CD4-positive, alpha-beta memory T cell (primary cell): ENCODE measurements at places on chromosomes 2 and 18. TPM values are rescaled to one million over a fixed set of nuclear protein-coding genes. Genes with fewer than 3 reads are reported as not detected.
A peak's percentile ranks its signal among the peaks of the same experiment; 100 is the strongest.

DNA sequence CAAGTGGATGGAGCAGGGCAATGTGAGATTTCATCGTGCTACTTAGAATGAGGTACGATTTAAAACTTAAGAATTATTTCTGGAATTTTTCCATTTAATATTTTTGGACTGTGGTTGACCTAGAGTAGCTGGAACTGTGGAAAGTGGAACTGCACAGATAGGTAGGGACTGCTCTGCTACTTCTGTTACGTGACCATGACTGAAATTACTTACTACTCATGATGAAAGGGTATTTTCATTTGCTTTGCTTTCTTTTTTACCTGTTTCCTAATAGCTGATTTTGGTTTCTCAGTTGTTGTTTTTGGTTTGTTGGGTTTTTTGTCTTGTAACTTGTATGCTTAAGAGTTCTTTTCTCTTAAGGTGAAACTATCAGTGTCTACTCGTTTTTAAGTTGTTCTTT lies 11.4 kb downstream of the UBE2E3 start:
- no peaks in the 10 kb centered on the region for H3K36me3 ChIP-seq
- no peak overlapping the region for H3K27ac ChIP-seq
- H3K27me3 ChIP-seq, result no peaks in the 10 kb centered on the region
- H3K4me3 ChIP-seq, result no peak overlapping the region

Gene COLEC11
- total RNA-seq, result not detected

- H3K4me3 ChIP-seq, result no peak overlapping the region
- no peaks in the 10 kb centered on the region for H3K36me3 ChIP-seq
- H3K4me1 ChIP-seq, result no peaks in the 10 kb centered on the region
- no peaks in the 10 kb centered on the region for H3K27me3 ChIP-seq
- H3K27ac ChIP-seq, result no peak overlapping the region
Observed at GRCh38 chr18:49892148-49892924, 79.0 kb upstream of the ACAA2 start.

DNA sequence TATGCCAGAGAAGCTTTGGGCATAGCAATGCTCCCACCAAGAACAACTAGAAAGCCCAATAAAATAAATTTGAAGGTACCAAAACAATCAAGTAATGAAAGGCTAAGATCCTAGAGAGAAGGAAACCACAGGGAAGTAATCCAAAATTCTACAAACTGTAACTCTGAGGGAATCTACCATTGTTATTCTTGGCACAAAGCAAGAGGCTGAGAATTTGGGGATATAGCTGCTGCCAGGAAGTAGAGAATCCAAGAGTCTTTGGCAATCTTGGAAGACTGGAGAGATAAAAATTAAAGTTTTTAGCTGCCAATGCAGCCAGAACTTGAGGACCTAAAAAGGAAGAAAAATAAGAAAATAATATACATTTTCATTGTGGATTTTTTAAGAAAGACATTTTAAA lies 68.5 kb downstream of the PIGN start:
- H3K36me3 ChIP-seq, result no peaks in the 10 kb centered on the region
- no peak for DNase-seq
- H3K4me1 ChIP-seq, result no peaks in the 10 kb centered on the region
- no peak overlapping the region for H3K27ac ChIP-seq
- no peak overlapping the region for H3K4me3 ChIP-seq

Gene RNF125
- total RNA-seq, result 40.3 TPM

- H3K4me3 ChIP-seq, result no peak overlapping the region
- H3K36me3 ChIP-seq, result no peaks in the 10 kb centered on the region
- H3K27ac ChIP-seq, result no peak overlapping the region
- DNase-seq, result no peak
- H3K4me1 ChIP-seq, result no peaks in the 10 kb centered on the region
Observed at GRCh38 chr2:45380131-45380836, 230.8 kb downstream of the SRBD1 start.

DNA sequence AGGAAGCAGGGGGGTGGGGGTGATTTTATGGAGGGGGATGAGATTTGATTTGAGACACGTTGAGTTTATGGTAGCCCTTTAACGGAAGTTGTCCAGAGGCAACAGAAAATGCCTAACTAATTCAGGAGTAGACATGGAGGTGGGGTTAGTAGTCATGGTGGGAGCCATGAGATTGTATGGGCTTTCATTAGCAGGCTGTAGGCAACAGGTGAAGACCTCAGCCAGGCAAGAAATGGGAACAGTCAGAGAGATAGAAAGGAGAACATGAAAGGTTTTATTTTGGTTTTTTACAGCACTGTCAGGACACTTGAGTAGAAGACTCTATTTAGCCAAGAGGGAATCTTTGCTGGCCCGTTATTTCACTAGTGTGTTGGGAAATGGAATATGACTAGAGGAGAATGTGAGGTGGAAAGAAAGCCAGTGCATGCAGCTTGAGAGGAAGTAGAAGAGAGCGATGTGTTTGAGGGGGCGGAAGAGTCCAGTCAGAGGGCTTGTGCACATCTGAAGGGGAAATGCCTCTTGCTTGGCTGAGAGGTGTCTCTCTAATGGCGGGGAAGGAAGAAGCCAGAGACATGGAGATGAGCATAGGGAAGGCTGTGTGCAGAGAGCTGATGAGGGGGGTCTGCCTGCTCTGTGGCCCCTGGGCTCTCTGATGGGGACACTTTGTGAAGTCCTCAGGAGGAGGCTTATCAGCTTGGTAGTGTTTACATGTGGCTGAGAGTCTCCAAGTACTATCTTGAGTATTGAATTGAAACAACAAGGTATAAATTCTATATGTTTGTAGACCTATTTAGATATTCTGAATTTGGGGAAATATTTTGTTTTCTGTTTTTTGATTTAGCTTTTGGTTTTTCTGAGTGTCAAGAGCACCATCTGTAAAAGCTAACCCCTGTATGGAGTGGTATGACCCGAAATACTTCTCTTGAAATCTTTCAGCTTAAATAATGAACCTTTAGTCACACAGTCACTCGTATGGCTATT lies 66.9 kb upstream of the ITM2C start:
- H3K36me3 ChIP-seq, result peaks cover 34% of the 10 kb centered on the region
- H3K4me3 ChIP-seq, result no peak overlapping the region
- peak overlapping the region; percentile 8 for H3K27ac ChIP-seq
- no peak for DNase-seq
- no peaks in the 10 kb centered on the region for H3K27me3 ChIP-seq
- peaks cover 64% of the 10 kb centered on the region for H3K4me1 ChIP-seq

Gene CCBE1
- total RNA-seq, result not detected

Gene ERBB4
- total RNA-seq, result not detected

Gene LIMS3
- 3.7 TPM for total RNA-seq

Gene TUBB8B
- not detected for total RNA-seq

GRCh38 chr2:200050921-200051610 lies 95.7 kb downstream of the MAIP1 start:
- no peaks in the 10 kb centered on the region for H3K36me3 ChIP-seq
- DNase-seq, result no peak
- H3K4me3 ChIP-seq, result no peak overlapping the region
- H3K27ac ChIP-seq, result no peak overlapping the region

GRCh38 chr2:177891533-177891932 lies 181.0 kb downstream of the PDE11A start:
- H3K36me3 ChIP-seq, result no peaks in the 10 kb centered on the region
- H3K4me3 ChIP-seq, result no peak overlapping the region
- no peak for DNase-seq
- no peaks in the 10 kb centered on the region for H3K27me3 ChIP-seq
- no peaks in the 10 kb centered on the region for H3K4me1 ChIP-seq

- no peaks in the 10 kb centered on the region for H3K36me3 ChIP-seq
- H3K4me1 ChIP-seq, result no peaks in the 10 kb centered on the region
- no peaks in the 10 kb centered on the region for H3K27me3 ChIP-seq
- DNase-seq, result no peak
Observed at GRCh38 chr2:13508671-13509070, 791.9 kb downstream of the TRIB2 start.

DNA sequence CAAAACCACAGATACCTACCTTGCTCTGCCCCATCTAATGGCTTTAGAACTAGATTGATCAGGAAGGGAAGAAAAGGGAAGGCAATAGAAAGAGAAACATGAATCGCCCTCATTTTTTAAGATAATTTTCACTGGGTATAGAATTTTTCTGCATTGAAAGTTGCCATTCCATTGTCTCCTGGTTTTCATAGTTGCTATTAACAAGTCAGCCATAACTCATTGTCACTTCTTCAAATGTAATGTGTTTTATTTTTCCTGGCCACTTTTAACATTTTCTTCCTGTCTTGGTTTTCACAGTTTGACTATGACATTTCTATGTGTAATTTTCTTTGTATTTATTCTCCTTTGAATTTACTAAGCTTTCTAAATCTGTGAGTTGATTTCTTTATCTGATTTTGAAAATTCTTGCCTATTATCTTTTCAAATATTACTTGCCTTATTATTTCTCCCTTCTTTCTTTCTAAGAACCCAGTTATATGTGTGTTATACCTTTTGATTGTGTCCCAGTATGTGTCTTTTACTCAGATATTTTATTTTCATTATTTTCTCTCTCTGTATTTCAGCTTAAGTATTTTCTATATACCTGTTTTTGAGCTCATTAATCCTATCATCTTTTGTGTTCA lies 85.5 kb upstream of the GLI2 start:
- H3K27ac ChIP-seq, result no peak overlapping the region
- H3K36me3 ChIP-seq, result no peaks in the 10 kb centered on the region
- H3K4me3 ChIP-seq, result no peak overlapping the region
- DNase-seq, result no peak
- H3K27me3 ChIP-seq, result no peaks in the 10 kb centered on the region

DNA sequence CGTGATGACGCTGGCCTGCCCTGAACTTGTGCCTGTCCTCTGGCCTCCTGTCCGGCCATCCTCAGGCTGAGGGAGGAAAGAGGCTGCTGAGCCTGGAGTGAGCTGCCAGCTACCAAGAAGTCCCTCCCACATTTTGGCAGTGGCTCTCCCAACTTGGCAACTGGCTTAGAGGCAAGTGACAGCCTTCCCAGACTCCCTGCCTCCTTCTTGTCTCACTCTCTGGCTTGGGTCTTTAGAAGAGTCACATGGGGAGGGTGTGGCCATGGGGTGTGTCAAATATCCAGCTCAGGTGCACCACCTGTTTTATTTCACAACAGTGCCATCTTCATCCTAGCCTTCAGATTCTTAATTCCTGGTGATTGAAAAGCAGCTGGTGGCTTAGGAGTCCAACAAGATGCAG lies 222.9 kb downstream of the PRKCE start:
- no peaks in the 10 kb centered on the region for H3K36me3 ChIP-seq
- H3K4me1 ChIP-seq, result no peaks in the 10 kb centered on the region
- H3K4me3 ChIP-seq, result no peak overlapping the region

Gene D2HGDH
- total RNA-seq, result 53.9 TPM

Gene NBEAL1
- total RNA-seq, result 15.9 TPM

DNA sequence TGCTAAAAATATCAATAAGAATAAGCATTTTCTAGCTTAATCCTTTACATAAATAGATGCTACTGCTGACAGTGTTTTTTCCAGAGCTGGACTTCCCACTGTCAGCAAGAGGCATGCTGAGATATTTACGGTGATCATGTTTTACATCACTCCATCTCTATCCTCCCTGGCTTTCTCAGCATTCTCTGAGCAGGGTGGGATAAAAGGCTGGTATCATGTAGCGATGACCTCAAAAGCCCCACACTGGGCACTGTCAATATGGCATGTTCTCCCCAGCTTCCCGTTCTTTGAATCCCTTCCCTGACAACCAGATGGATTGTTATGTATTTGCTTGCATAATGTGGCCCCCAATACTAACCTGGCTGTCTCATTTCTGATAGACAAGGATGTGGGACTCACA lies 83.2 kb upstream of the EPHA4 start:
- H3K27me3 ChIP-seq, result no peaks in the 10 kb centered on the region
- H3K4me1 ChIP-seq, result no peaks in the 10 kb centered on the region
- DNase-seq, result no peak
- H3K36me3 ChIP-seq, result no peaks in the 10 kb centered on the region

DNA sequence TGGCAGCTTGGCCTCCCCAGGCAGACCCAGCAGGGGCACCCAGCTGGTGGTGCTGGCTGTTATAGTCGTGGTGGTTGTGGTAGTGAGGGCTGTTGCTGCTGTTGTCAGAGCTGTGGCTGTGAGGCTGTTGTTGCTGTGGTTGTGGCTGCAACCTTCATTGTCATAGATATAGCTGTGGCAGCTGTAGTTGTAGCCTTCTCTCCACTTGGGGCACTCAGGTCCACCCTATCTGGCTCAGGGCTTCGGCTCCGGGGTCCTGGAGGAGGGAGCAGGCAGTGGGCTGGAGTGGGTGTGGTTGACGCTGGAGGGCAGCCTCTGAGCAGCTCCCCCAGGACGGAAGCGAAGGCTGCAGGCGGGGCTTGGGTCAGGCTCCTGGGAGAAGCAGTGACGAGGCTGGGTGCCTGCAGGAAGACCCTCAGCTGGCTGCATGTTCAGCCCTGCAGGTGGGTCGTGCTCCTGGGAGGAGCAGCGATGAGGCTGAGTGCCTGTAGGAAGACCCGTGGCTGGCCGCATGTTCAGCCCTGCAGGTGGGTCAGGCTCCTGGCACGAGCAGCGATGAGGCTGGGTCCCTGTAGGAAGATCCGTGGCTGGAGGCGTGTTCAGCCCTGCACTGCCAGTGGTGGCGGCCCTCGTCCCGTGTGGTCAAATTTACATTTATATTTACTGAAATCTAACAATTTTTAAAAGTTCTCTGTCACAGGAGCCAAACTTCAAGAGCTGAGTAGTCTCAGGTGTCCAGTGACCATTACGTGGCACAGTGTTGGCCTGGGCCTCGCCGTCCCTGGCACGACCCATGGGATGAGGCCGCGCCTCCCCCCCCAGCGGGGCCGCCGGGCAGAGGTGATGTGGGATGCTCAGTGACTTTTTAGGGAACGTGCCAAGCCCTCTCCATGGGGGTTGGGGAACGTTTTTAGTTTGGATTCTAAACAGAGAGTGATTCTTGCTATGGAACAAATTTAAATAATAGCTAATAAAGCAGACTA lies 79.2 kb upstream of the PXDN start:
- no peaks in the 10 kb centered on the region for H3K4me1 ChIP-seq
- H3K4me3 ChIP-seq, result no peak overlapping the region
- H3K27me3 ChIP-seq, result no peaks in the 10 kb centered on the region
- H3K36me3 ChIP-seq, result no peaks in the 10 kb centered on the region
- no peak for DNase-seq

DNA sequence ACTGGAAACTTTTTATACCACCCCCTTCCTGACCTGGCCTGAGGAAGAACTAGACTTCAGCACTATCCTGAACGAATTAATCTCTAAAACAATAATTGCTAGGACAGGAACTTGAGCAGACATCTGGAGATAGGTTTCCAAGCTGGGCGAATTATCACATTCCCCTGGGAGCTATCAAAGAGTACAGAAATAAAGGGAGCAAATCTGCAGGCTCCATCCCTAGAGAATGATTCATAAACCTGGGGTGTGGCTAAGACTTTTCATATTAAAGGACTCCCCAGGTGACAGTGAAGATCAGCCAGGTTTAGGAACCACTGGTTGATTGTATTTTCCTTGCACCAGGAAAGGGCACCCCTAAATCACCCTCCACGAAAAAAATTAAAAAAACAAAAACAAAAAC lies 105.6 kb upstream of the NOL4 start:
- H3K4me1 ChIP-seq, result no peaks in the 10 kb centered on the region
- H3K27ac ChIP-seq, result no peak overlapping the region
- no peak for DNase-seq
- H3K36me3 ChIP-seq, result no peaks in the 10 kb centered on the region
- no peak overlapping the region for H3K4me3 ChIP-seq
- no peaks in the 10 kb centered on the region for H3K27me3 ChIP-seq

Gene NAPG
- total RNA-seq, result 29.2 TPM

GRCh38 chr2:156538083-156538504 lies 101.9 kb downstream of the GPD2 start:
- DNase-seq, result no peak
- no peaks in the 10 kb centered on the region for H3K27me3 ChIP-seq
- no peak overlapping the region for H3K27ac ChIP-seq
- H3K4me3 ChIP-seq, result no peak overlapping the region
